Activated T-cell treated with anti-CD3 and anti-CD28 coated beads, Interleukin-2, amount 50 U/mL, for 1 hour (primary cell): ENCODE measurements at places on chromosomes 5 and 9.

- no peak for DNase-seq
These were observed 822 bp upstream of the TNIP1 start for GRCh38 chr5:151081431-151082281.

DNA sequence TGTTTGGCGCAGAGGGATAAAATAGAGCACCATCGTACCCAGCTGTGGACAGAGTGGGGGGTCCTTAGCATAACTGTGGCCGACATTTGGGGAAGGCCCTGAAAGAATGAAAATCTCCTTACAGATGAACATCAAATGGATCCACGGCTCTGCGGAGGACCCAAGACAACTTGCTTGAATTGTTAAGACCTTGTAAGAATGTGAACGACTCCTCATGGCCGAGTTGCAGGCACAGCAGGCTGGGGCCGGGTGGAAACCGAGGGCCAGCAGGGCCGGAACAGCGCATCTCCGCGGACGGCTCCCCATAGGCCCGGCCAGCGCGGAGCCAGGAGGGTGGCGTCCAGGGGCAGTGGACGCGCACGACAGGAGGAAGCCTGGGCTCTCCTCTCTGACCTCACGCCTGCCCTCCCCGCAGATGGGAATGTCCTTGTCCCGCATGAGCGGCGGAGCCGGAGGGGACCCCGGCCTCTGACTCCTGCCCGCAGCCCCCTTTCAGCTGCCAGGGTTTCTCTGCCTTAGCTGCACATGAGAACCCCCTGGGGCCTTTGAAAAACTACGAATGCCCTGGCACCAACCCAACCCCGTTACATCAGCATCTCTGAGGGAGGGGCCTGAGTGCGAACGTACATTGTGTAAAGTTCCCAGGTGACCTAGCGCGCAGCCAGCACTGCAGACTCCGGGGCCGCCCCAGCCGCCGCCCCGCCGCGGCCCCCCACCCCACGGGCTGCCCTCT lies 36.2 kb upstream of the PTCH1 start:
- peak; percentile 38 for DNase-seq

GRCh38 chr9:114894609-114895433 lies 35.6 kb downstream of the TNFSF8 start:
- no peak for DNase-seq

- DNase-seq: no peak
These were observed 49.8 kb upstream of the IFNK start for GRCh38 chr9:27474305-27474704.

DNA sequence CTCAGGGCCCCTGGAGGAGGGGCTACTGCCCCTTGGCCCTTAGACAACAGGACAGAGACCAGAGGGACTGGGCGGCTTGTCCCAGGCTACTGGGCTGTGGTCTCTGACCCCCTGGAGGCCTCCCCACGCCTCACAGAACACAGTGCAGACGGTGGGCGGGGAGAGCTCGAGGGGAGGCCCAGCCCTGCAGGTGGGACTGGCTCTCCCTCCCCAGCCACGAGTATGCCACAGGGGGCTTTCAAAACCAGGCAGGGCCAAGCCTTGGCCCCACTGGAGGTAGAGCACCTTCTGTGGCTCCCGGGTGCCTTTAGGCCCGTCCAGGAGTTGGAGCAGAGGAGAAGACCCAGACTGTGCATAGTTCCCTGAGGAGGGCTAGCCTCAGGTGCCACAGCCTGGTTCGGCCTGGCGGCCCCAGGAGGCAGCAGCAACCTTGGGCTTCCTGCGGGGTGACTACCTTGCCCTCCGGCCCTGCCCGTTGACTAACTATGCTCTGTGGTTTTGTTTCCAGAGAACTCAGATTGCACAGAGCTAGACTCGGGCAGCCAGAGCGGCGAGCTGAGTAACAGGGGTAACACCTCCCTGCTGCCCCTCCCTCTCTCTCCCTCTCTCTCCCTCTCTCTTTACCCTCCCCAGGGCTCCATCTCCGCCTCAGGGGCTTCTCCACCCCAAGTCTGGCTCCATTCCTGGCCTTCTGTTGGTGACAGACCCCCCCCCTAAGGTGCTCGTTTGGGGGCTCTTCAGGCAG lies 15.5 kb downstream of the CARD19 start:
- DNase-seq: peak; percentile 16

GRCh38 chr9:114898741-114899140 lies 31.6 kb downstream of the TNFSF8 start:
- DNase-seq: peak; percentile 74

DNA sequence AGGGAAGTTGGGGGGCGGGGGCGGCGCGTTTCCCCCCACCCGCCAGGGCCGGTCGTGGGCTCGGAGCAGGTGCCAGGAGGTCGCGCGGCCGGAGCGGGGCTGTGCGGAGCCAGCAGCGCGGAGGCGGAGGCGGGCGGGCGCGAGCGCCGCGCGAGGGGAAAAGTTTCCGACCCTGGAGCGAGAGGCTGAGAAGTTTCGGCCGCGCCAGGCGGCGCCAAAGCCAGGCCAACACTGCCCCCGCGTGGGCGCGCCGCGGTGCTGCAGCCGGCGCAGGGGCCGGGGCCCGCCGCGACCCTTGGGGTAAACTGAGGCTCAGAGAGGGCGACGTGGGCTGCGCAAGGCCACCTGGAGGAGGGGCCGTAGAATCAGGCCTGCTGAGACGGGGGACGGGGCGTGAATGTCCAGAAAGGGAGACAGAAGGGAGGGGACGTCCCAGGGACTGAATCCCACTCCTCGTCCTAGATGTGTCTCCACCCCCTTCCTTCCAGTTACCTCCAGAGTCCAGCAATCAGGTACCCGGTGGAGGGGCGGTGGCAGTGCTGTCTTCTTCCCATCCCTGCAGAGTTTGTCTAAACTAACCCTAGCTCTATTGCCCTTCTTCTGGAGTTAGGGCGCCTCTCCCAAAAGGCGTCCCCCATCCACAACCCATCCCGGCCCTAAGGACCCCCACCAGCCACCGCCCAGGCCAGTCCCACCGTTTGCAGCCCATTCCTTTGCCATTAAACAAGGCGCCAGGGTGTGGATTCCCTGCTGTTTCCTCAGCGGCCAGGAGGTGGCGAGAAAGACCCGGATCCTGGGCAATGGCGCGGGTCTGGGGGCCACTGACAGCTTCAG lies 10.2 kb downstream of the C9orf50 start:
- DNase-seq: peak; percentile 81

DNA sequence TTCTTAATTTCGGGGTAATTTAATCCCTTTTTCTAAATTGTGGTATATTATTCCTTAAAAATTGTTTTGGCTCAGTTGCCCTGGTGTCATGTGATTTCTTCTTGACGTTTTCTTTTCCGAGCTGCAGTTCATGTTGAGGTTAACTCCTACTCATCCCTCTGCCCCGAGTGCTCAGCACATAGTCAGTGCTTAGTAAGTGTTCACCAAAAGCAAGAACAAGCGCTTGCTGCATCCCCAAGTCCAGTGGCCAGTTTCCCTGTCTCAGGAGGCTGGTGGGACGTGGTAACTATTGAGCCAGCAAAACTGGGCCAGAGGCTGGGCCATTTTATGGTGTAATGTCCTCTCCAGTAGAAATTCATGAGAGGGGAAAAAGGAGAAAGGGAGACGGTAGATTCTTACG lies 23.3 kb downstream of the TRIO start:
- no peak for DNase-seq

DNA sequence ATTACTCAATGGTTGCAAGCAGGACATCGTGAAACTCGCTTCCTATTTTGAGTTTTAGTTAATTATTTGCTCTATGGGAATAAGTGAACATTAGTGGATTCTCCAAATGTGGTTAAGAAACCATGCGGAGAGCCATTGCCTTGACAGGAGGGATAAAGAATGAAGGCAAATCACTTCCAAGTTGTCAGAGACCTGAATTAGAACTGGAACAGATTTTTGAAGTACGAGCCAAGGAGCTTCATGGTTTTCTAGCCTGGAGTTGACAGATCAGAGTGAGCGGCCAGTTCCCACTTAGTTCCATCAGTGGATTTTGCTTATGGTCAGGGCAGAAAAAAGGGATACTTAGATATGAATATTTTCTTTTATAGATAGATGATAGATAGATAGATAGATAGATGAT lies 171.4 kb upstream of the CDH10 start:
- no peak for DNase-seq

DNA sequence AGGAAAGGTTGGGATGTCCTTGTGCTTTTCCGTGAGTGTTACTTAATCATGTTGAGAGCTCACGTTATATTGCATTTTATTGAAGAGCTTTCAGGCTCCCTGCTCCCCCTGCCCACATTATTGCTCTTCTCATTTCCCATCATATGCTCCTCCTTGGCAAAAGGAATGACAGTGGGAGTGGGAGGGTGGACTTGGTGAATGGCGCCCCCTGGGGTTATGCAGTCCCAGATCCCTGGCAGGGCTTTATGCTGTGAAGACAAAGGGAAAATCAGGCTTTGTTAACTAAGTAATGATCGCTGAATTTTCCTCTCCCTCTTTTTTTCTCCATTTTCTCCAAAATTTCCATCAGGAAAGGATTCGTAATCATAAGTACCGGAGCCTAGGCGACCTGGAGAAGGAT lies 166.6 kb downstream of the SMARCA2 start:
- DNase-seq: no peak

DNA sequence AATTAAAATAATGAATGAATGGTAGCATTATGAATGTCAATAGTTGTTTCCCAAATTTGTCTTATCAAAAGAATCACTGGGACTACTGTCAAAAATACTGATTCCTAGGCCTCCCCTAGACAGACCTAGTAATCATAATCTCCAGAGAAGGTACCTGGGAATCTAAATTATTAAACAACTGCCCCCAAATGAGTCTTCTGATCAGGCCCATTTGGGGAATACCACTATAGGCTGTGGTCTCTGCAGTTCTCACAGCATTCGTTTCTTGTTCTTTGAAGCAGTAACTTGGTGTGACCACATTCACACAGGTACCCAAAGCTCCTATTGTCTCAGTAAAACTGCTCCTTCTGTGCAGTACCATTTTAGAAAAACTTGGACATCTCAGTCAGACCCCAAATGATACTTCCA lies 230.9 kb downstream of the PIK3R1 start:
- DNase-seq: no peak

DNA sequence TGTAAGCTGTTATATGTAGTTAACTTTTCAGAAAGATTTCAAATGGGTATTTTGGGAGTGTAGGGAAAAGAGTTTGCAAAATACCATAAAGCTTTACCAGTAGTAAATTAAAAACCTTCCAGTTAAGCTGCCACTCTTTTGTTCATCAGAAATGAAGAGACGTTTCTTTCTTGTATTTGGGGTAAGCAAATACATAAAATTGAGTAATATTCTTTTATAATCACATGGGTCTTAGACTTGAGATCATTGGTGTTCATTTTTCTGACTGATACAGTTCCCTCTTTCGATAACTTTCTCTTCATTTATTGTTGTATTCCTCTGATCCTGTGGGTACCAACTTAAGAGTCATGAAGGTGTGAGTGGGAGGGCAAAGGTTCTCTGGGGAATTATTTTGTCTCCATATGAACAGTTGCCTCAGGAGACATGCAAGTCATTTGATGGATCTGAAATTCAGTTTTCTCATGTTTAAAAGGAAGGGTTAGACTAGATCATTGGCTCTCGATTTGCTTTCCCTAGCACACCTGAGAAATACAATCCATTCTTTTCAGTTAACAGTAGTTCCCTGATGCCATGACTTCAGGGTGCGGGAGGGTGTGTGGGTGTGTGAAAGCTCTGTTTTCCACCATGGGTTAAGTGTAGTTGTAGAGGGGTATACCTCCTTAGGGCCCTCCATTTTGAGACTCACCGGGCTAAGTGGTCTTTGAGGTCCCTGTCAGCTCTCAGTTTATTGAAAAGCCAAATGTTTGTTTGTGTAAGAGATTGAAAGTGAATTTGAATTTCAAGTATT lies 47.7 kb downstream of the CNTRL start:
- no peak for DNase-seq

GRCh38 chr5:154626876-154627557 lies 128.2 kb upstream of the LARP1 start:
- DNase-seq: no peak

DNA sequence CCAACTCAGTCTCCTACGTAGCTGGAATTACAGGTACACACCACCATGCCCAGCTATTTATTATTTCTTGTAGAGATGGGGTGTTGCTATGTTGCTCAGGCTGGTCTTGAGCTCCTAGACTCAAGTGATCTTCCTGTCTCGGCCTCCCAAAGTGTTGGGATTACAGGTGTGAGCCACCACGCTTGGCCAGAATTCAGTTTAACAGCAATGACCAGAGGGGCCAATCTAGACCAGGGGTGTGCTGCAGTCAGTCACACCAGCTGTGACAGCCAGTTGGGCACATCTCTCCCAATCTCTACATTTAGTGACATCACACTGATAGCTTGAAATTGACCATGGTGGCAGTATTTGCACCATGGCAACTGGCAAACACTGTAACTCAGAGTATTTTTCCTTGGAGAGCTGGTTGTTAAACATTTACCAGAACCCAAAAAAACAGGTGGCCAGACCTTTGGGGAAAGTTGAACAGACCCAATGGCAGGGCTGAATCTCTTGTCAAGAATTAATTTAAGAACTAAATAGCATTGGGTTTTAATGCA lies 67.7 kb upstream of the UBTD2 start:
- no peak for DNase-seq

- no peak for DNase-seq
These were observed 59.8 kb upstream of the RXRA start for GRCh38 chr9:134266418-134266817.

DNA sequence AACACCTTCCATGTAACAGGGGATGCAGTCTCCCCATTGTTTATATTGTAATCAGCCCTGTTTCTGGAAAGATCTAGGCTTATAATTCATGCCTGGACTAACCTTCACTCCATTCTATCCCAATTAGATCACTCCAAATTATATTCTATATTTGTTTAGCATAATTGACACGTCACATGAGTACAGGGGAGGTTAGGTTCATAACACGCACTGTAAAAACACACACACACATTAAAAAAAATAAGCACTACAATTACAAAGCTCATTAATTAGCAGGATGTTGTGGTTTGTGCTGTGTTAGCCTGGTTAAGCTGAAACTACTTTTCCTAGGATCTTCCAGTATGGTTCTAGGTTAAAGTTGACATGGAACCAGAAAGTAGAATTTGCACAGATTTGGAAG lies 126.0 kb downstream of the MLLT3 start:
- DNase-seq: no peak

DNA sequence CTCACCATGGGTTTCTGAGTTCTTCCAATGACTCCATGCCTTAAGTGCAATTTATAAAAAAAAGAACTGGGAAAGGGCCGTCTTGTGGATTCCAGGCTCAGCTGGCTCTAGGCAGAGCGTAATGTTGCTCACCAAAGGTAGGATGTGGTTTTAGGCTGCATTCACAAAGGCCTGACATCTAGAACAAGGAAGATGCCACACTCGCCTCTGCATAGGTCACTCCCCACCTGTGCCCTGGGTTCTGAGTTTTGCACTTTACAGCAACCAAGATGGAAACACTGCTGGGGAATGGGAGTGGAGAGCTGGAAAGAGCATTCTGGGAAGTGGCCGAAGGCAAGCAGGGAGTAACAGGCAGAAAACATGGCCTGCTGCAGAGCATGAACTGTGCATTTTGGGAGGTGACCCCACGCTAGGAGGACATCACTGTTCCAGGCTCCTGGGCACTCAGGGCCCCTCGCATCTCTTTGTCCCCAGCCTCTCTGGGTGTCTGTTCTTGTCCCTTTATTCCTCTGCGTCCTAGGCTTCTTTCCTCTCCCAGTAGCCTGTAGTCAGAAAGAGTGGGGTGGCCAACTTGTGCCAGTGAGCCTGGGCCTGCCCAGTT lies 12.3 kb downstream of the FCN2 start:
- no peak for DNase-seq

- no peak for DNase-seq
These were observed 178.7 kb downstream of the PPP2R2B start for GRCh38 chr5:146699664-146700418.
